Fibroblast of gingiva (primary cell): ENCODE measurements at places on chromosomes 7 and 10.
A peak's percentile ranks its signal among the peaks of the same experiment; 100 is the strongest.

- DNase-seq, result peak; percentile 46
These were observed 8.3 kb downstream of the ADD3 start for GRCh38 chr10:110016039-110016438.

DNA sequence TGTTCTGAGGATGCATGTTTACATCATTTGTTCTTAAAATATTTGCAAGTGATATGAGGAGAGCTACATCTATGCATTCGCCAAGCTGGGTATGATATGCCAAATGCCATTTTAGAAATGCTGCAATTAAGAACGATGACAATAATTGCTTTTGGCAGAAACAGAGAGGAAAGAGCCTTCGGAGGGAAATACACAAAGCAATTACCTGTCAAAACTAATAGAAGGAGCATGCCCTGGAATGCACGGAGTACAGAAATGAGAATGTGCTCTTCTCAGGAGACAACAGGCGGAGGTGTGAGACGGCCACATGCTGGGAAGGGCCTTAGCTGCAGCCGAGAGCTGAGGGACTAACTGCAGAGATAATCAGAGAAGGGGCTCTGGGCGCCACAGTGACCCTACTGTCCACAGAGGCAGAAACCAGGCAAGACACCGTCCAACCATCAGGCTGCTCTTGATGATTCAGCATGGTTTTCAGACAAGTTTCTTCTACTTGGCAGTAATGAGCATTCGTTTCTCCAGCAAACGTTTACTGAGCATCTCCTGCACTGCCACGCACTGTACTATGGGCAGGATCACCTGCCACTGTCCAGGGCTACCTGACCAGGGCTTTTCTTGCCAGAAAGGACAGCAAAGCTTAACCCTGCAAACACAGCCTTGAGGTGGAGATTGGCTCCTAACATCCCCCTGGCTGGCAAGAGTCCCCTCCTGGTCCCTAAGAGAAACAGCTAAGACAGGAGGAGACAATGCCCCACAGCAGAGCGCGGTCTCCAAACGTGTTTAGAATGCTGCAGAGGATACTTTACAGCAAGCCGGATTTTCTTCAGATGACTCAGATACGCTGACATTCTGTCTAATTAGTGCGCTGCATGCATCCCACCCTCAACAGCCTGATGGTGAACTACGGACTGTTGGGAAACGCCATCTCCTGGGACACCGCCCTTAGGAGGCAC, 18.1 kb downstream of the VIPR2 start:
- DNase-seq, result no peak

DNA sequence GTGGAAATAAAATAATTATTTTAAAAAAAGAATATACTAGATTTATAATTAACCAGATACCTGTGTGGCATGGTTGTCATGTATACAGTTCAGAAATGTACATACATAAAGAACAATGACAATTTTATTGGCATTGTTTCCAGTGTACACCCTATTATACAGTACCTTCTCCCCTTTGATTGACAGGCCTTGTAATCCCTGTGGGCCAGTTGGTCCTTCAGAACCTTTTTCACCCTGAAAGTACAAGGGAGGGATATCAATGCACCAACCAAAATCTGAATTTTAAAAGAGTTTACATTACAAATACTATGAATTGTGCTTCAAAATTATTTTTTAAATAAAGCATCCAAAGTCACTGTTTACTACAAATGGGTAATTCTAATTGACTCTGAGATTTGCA, 61.2 kb downstream of the COL28A1 start:
- no peak for DNase-seq

DNA sequence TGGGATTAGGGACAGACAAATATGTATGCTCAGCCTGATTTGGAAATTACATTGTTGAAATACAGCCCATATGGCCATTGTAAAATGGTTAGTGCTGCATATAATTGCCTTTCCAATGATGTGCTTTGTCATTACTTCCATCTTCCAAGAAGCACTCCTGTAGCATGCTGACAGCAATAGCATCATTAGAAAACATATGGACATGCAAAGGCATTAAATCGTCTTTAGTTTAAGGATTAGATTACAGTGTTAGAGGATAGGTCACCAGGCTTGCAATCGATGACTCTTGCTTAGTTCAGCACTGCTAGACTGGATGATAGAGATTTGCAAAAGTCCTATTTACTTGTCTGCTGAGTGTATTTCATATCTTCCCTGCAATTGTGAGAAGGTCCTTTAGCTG, 17.4 kb downstream of the AUTS2 start:
- DNase-seq, result no peak

DNA sequence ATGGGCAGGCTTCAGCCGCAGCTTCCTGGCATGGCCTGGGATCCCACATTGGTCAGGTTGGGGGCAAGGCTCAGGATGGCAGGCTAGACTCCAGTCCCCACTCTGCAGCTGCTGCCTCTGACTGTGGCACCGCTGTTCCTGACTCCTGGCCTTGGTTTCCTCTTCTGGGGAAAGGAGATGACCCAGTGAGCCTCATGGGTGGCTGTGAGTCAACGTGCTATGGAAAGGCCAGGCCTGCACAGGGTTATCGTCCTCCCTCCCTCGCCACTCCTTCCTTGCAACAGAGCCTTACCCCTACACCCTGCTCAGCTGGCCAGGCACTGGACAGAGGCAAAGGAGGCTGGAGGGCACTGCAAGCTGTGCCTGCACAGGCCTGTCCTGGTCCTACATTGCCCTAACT, 36.1 kb upstream of the CHST15 start:
- DNase-seq, result no peak

GRCh38 chr7:30446266-30446665, 32.3 kb downstream of the NOD1 start:
- DNase-seq, result no peak

GRCh38 chr10:30675791-30676718, 46.5 kb upstream of the LYZL2 start:
- DNase-seq, result no peak

DNA sequence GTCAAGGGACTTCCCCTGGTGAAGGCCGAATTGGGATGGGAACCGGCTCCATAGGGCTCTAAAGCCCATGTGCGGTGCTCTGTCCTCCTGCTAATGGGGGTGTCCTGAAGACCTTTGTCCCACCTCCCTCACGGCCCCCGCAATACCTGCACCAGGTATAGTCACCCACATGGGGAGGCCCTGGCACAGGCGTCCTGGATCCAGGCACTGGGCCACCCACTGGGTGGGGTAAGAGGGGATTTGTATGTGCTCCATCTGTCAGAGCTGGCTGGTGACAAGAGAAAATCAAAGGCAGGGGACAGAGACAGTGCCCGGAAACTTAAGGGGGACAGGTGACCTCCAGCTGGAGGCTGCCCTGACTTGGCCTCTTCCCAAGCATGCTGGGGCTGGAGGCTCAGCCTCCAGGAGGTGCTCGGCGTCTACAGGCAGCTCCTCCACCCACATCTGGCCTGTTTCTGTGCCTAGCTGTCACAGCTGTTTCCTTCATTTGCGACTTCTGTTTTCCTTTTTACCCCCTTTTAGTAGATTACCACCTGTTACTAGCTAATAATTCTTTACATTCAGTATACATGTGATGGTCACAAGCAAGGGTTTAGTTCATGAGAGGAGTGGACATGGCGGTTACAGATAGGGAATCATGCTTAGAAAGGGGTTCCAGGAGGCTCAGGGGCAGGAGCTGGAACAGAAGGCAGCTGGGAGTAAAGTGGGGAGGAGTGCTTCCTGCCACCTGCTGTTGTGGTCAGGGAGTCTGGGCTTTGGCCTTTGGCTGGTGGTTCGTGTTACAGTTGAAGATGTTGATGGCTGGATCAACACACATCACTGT, 2.3 kb upstream of the CUZD1 start:
- DNase-seq, result no peak

GRCh38 chr10:64101606-64102263, 580.5 kb downstream of the REEP3 start:
- DNase-seq, result no peak

GRCh38 chr7:135789956-135790355, 41.3 kb upstream of the FAM180A start:
- peak; percentile 46 for DNase-seq

DNA sequence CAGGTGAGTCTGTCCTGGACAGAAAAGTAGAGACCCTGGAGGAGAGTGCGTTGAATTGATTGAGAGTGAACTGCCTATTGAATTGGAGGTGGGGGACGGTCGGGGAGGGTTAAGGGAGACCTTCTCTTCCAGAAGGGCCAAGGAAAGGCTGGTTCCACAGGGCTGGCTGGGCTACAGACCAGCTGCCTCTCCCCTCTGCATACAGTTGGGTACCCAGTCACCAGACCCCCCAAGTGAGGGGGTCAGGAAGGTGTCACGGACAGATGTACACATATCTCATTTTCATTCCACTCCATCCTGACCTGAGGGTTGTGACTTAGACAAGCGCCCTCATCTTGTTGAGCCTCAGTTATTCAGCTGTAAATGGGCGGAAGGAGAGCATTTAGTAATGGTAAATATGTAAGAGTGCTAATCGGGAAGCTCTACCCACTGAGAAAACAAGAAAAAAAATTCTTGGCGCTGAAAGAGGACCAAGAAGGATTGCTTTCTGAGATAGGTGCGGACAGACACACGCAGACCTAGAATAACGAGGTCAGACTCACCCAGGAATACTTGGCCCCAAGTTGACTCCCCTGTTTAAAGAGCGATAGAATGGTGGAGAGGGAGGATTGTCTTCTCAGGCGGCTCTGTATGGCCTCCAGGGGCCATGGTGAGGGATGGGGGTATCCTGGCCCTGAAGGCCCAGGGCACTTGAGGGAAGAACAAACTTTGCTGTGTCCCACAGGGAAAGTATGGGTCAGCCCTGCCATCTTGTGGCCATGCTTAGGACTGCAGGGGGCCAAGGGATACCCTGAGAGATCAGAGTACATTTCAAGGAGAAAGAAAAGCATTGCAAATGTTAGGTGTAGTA, 7.2 kb upstream of the MBL2 start:
- DNase-seq, result peak; percentile 27

GRCh38 chr7:91135703-91136430, 128.4 kb upstream of the FZD1 start:
- DNase-seq, result no peak

DNA sequence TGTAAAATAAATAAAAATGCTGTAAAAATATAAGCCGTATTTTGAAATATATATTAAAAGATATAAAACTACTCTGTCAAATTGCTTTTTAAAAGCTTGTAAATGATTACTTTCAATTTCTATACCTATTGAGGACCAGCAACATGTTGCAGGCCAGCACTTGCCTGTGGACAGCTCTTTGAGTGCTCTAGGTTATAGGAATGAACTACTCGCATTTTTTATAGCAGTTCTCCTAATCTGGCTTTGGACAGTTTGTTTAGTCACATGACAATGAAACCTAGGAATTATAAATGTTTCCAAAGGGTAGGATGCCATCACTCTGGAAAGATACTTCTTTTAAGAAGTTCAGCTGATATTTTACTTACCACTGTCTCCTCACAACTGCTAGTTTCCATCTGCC, 117.7 kb upstream of the PTPRZ1 start:
- DNase-seq, result no peak

- no peak for DNase-seq
These were observed 142.7 kb downstream of the GRM3 start for GRCh38 chr7:86786376-86786775.

- no peak for DNase-seq
These were observed 32.7 kb downstream of the SNX8 start for GRCh38 chr7:2281541-2281940.

DNA sequence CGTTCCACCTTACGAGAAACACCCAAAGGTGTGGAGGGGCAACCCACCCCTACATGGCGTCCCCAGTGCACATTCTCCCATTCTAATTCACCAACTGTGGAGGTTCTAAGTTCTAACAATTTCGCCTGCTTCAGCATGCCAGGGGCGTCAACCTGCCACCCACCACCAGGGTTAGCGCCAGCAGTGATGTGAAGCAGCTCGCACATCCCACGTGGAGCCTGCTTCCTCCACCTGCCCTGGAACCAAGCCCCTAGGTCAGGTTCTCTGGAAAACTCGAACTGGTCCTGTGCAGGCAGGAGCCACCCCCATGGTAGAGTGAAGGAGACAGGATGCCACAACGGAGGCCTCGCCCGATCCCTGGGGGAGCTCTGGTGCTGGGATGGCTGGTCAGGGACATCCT, 33.3 kb upstream of the FXYD4 start:
- DNase-seq, result no peak

DNA sequence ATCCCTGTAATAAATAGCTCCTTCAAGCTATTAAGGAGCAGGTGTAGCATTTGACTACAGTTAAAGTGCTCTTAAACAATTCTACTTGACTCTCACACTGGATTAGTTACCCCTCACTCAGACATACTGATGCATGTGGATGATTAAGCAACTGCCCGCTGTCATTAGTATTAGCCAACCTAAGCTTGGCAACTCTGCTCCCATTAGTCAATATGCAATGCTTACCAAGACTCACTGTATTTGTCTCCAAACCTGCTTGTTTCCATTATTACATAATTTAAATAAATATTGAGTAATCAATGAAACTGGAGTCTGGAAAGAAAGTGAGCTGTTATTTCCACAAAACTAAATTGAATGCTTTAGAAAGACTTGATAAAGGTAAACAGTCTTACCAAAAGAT, 144.0 kb upstream of the ASAH2 start:
- DNase-seq, result peak; percentile 88

DNA sequence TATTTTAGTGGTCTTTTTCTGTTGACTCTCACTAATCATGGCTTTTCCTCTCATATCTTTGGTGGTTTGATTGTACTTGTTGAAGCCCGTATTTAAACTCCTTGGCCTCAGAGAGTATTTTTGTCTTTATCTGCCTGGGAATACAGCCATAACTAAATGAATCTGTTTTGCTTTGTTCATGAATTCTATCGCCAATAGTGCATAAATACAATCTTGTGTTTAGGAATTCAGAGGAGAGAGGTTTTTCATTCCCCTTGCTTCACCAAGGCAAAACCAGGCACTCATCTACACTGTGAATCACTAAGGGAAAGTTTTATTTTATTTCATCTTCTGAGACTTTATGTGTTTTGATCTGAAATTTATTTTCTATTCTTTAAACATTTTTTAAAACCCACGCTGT, 152.7 kb downstream of the BICC1 start:
- no peak for DNase-seq

DNA sequence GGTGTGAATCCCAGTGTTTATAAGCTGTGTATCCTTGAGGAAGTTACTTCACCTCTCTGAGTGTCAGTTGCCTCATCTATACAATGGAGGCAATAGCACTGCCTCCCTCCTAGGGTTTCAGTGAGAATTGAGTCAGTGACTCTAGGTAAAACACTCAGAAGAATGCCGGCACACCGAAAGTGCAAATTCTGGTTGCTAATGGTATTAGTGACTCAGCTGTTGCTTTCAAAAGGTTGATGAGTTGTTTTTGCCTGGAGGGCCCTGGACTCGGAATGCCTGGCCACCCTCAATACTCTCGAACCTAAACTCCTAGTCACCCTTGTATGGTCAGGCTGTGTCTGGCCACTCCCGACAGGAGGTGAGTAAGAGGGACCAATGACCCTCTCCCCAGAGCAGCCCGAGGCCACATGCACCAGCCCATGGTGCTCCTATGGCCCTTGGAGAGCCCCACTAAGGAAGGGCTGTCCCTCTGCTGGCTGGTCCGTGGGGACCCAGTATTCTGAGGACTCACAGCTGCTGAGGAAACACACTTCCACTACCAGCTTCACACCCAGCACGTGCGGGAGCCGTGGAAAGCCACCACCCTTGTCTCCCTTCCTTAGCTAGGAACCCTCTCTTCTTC, 60.2 kb downstream of the CALML3 start:
- peak; percentile 37 for DNase-seq
